ENCODE measurements at places on chromosomes 3 and 15. TPM values are rescaled to one million over a fixed set of nuclear protein-coding genes. Genes with fewer than 3 reads are reported as not detected.

Gene LXN
- total RNA-seq: 301 TPM

Gene PLAAT1
- 3.9 TPM for total RNA-seq

DNA sequence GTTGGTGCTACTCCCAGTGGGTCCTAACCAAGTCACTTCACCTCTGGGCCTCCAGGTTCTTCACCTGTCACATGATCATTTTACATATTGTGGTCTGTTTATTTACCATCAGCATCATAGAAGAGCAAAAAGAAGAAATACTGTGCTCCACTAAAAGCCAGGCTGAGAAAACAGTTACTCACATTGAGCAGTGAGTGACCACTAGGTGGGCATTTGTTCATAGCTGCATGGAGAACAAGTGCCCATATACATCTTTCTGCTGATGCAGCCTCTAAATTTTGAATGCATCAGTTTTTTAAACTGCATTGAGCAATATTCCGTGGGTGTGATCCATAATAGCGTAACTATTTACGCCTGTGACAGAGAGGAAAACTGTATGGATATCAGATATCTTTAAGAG, 76.2 kb downstream of the DCUN1D1 start:
- no peaks in the 10 kb centered on the region for H3K4me1 ChIP-seq
- no peaks in the 10 kb centered on the region for H3K27me3 ChIP-seq
- no peak for DNase-seq
- H3K36me3 ChIP-seq: peaks cover 5% of the 10 kb centered on the region
- H3K4me3 ChIP-seq: no peak overlapping the region

- H3K27me3 ChIP-seq: no peaks in the 10 kb centered on the region
- no peaks in the 10 kb centered on the region for H3K4me1 ChIP-seq
- no peak overlapping the region for H3K27ac ChIP-seq
- H3K4me3 ChIP-seq: no peak overlapping the region
- no peaks in the 10 kb centered on the region for H3K36me3 ChIP-seq
- DNase-seq: no peak
These were observed 240.7 kb upstream of the ARHGEF26 start for GRCh38 chr3:153880493-153880892.

DNA sequence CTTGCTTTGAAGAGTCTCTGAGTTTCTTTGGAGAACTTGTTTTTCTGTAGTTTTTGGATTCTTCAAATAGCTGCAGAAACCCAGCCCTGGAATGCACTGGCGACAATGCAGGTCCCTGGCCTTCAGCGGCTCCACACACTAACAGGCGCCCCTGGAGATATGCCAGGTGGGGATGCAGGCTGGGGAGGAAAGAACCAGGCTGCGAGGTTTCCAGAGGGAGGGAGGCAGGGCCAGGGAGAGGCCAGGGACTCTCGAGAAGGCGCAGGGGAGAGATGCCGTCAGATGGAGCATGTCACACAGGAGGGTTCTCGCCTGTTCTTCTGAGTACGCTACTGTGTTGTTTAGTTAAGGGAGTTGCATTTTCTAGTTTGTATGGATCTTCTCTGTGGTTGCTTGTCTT, 283.1 kb downstream of the GABRG3 start:
- no peak overlapping the region for H3K27ac ChIP-seq
- no peak overlapping the region for H3K4me3 ChIP-seq
- DNase-seq: no peak
- no peaks in the 10 kb centered on the region for H3K36me3 ChIP-seq
- H3K4me1 ChIP-seq: no peaks in the 10 kb centered on the region
- H3K27me3 ChIP-seq: no peaks in the 10 kb centered on the region

GRCh38 chr3:193499136-193499770, 55.4 kb downstream of the ATP13A4 start:
- DNase-seq: no peak
- no peaks in the 10 kb centered on the region for H3K27me3 ChIP-seq
- no peak overlapping the region for H3K4me3 ChIP-seq
- no peaks in the 10 kb centered on the region for H3K36me3 ChIP-seq

GRCh38 chr15:73127302-73127936, 75.2 kb downstream of the NEO1 start:
- H3K4me1 ChIP-seq: no peaks in the 10 kb centered on the region
- peaks cover 5% of the 10 kb centered on the region for H3K27me3 ChIP-seq
- H3K27ac ChIP-seq: no peak overlapping the region
- no peak overlapping the region for H3K4me3 ChIP-seq
- DNase-seq: peak; percentile 32

GRCh38 chr3:100647171-100647570, 37.8 kb downstream of the ADGRG7 start:
- no peak overlapping the region for H3K4me3 ChIP-seq
- H3K36me3 ChIP-seq: no peaks in the 10 kb centered on the region
- no peak for DNase-seq
- no peak overlapping the region for H3K27ac ChIP-seq
- H3K27me3 ChIP-seq: peaks cover 16% of the 10 kb centered on the region

DNA sequence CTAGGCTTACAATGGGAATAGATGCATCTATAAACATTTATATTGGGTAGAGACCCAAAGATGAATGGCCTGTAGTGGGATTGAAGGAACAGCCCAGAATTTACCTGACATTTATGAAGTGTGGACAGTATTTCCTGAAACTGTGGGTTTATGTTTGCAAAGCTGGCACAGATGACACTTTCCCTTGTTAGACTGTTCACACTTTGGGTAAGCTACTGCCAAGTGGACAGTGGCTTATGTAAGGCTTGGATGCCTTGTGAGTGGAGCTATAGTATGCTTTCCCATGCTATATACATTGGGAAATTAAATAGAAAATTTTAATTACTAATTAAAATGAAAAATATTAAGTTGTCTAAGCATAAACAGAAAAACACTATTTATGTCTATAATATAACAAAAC, 48.5 kb downstream of the STARD9 start:
- H3K27ac ChIP-seq: no peak overlapping the region
- no peak overlapping the region for H3K4me3 ChIP-seq
- H3K27me3 ChIP-seq: no peaks in the 10 kb centered on the region
- no peak for DNase-seq
- H3K36me3 ChIP-seq: no peaks in the 10 kb centered on the region

GRCh38 chr3:33575311-33575710, 135.1 kb upstream of the UBP1 start:
- no peak overlapping the region for H3K4me3 ChIP-seq
- H3K27ac ChIP-seq: no peak overlapping the region
- H3K4me1 ChIP-seq: peaks cover 15% of the 10 kb centered on the region
- no peaks in the 10 kb centered on the region for H3K36me3 ChIP-seq
- H3K27me3 ChIP-seq: no peaks in the 10 kb centered on the region

- H3K27me3 ChIP-seq: no peaks in the 10 kb centered on the region
- H3K36me3 ChIP-seq: peaks cover 26% of the 10 kb centered on the region
- peak within 1 kb of the TSS; percentile 92 for H3K4me3 ChIP-seq
- H3K4me1 ChIP-seq: peaks cover 21% of the 10 kb centered on the region
These were observed at the start of gene MLH1 for GRCh38 chr3:36993326-36994283. TSS of gene MLH1 (plus strand) at chr3:36993518. CDS start at chr3:36993548, 30 bp downstream.

DNA sequence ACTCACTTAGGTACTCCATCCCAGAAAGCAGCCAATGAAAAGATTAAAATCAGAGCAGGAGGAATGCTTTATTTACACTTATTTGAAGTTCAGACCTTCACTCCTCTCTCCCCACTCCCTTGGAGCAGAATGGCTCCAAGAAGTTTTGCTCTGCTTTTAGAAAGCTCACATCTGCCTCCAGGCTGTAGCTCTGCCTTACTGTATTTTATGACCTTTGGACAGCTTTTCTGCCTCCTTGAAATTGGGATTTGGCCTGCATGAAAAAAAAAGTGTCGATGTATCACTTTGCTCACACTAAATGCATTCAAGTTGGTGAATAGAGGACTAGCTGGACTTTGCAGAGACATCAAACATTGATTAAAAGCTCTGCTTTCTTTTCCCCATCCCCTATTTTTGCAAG, 95.3 kb downstream of the SLC9A9 start:
- H3K4me3 ChIP-seq: no peak overlapping the region
- no peaks in the 10 kb centered on the region for H3K4me1 ChIP-seq
- no peaks in the 10 kb centered on the region for H3K27me3 ChIP-seq
- H3K27ac ChIP-seq: no peak overlapping the region
- no peaks in the 10 kb centered on the region for H3K36me3 ChIP-seq

Gene GRM7
- total RNA-seq: not detected

Gene CNOT10
- total RNA-seq: 26.1 TPM

Gene NR1I2
- not detected for total RNA-seq

Gene ADAMTS17
- total RNA-seq: 1.6 TPM

DNA sequence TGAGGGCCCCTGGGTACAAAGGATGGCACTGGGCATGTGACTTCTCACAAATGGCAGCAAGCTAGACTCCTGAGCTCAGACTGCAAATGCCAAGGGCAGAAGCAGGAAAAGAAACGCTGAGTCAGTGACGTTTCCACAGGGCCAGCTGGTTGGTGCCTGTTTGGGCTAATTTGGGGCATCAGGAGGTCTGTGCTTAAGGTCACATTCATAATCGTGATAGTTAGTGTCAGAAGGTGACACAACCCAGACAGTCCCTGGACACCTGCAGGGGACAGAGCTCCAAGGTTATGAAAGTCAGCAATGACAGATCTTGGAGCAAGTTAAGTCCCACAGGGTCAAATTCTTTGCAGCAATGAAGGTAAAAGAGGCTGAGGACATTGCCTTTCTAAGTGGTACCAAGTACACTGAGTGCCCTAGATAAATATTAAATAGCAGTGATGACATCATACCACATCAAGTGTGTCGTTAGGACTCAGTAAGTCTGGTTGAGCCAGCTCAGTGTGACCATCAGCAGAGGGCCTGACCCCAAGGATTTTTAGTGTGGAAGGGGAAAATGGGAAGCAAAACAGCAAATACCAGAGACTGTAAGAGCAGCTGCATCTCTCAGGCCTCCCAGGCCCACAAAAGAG, 556.9 kb upstream of the CFAP20DC start:
- H3K4me3 ChIP-seq: no peak overlapping the region
- H3K36me3 ChIP-seq: no peaks in the 10 kb centered on the region
- H3K4me1 ChIP-seq: no peaks in the 10 kb centered on the region
- no peak for DNase-seq
- no peaks in the 10 kb centered on the region for H3K27me3 ChIP-seq

GRCh38 chr3:110744723-110745122, 326.9 kb upstream of the NECTIN3 start:
- no peak for DNase-seq
- no peaks in the 10 kb centered on the region for H3K27me3 ChIP-seq
- H3K36me3 ChIP-seq: no peaks in the 10 kb centered on the region
- H3K4me1 ChIP-seq: no peaks in the 10 kb centered on the region
- no peak overlapping the region for H3K27ac ChIP-seq

Gene GSK3B
- 35.3 TPM for total RNA-seq

DNA sequence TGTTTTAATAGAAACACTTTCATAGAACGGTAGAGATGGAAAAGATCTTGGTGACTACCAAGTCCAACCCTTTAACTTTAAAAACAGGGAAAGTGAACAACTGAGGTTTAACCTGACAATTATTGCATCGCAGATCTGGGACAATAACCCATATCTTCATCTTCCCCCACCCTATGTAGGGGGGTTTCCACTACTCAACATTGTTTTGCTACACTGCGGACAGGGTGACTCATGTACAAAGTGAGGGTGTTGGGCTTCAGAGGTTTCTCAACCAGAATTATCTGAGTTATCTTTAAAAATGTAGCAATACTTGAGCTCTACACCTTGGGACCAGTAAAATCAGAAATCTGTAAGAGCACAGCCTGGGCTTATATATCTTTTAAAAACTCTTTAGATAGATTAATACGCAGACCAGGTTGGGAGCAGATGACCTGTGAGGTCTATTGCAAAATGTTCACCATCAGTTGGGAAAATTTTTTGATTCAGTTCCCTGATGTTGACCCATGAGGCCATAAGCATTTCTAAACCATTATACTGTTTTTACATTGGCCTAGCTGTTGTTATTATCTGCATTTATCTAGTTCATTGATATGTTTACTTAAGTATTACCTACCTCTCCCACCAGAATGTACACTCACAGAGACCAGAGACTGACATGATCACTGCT, 103.6 kb upstream of the ICE2 start:
- DNase-seq: no peak
- H3K27ac ChIP-seq: no peak overlapping the region
- H3K4me3 ChIP-seq: no peak overlapping the region

Gene SLC12A1
- not detected for total RNA-seq

DNA sequence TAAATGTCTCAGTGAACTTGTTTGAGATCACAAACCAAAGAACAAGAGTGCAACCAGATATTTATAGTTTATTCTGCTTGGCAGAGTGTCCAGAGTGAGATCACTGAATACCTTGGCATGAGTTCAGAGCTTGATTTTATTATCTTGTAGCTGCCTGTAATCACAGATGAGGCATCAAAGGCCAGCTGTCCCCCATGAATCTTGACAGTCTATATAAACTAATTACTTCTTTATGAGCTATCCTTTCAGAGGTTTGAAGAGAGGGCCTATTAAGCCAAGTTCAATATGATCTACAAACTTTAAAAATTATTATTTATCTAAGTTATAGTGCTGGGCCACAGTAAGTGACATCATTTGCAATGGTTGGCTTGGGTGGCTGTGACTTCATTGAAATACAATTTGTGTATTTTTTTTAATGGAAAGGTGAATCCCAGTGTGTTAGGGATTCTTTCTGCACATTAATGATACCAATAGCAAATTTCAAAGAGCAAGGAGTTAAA, 251.5 kb downstream of the CLSTN2 start:
- H3K36me3 ChIP-seq: no peaks in the 10 kb centered on the region
- DNase-seq: no peak
- H3K4me3 ChIP-seq: no peak overlapping the region
- no peaks in the 10 kb centered on the region for H3K4me1 ChIP-seq

DNA sequence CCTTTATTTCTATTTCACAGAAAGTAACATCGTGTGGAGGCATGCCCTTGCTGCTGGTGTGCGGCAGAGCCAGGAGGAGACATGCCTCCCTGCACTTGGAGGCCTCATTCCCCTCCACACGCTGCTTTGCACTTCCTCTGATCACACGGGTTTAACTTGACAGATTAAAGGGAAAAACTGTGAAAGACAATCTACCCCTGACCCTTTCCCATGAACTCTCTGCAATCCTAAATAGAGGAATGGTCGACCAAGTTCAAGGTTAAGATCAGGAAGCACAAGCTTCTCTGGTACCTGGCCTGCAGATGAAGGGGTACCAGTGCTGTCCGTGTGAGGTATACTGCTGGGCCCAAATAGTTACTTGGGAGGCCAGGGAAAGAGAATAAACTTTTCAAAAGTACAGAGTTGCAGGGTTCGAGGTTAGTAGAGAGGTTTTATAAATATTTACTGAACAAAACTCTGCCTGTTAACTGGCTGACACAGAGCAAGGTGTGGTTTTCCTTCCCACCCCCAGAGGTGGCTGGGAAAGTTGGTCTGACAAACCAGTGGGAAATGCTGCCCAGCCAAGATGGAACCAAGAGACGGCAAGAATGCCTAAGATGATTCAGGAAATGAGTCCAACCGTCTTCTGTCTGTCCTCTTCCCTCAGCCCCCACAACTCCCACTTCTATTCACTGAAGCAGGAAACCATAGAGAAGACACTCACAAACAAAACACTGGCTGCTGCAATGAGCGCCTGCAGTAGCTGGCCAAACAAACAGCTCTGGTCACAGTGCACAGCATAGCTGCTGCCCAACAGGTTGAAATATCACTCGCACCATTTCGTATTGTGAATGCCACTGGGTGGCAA, 79.6 kb downstream of the IGF2BP2 start:
- no peaks in the 10 kb centered on the region for H3K36me3 ChIP-seq
- H3K4me3 ChIP-seq: no peak overlapping the region
- H3K27me3 ChIP-seq: no peaks in the 10 kb centered on the region
- peaks cover 37% of the 10 kb centered on the region for H3K4me1 ChIP-seq
- DNase-seq: no peak
- peak overlapping the region; percentile 49 for H3K27ac ChIP-seq

Gene UBE3A
- 102 TPM for total RNA-seq

Gene SGO1
- total RNA-seq: 14.8 TPM
